ENCODE measurements at places on chromosomes 16 and 17. TPM values are rescaled to one million over a fixed set of nuclear protein-coding genes. Genes with fewer than 3 reads are reported as not detected.

The ATP2C2 gene
- 0.70 TPM for total RNA-seq

The MYL4 gene
- not detected for total RNA-seq

The SLFN14 gene
- not detected for total RNA-seq

The CCL2 gene
- total RNA-seq, result not detected

The TNP2 gene
- not detected for total RNA-seq
